ENCODE measurements at places on chromosomes 3 and 15.
A peak's percentile ranks its signal among the peaks of the same experiment; 100 is the strongest.

DNA sequence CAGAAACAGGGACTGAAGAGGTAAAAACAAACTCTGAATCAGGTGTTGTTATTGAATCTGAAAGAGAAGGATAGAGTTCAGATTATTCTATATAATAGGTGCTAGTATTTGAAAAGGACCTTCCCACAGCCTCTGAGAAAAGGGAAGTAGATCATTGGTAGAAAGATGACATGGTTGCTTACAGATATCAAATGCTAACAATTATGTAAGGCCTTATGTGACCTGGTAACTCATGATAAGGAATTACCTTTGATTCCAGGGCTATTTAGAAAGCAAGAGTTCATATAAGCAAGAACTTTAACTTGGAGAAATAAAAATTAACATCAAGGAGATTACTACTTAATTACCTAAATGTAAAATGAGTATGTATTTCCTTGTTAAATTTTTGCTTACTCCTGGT, 7.6 kb downstream of the SLC27A2 start:
- DNase-seq = no peak

DNA sequence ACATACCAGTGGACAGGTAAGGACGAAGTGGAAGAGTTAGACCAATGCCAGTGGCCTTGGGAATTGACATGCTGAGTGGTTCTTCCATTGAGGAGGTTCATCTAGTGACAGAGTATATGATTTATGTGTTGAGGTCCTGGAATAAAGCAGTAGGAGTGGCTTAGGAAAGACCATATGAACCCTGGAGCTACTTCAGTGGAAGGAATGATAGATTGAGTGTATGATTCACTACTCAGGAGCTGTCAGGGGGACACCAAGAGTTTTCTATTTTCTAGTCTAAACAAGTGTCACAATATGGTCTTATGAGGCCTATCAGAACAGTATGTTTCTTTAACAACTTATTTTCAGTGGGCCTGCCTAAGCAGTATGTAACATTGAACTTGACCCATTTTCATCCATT, 63.9 kb downstream of the NME9 start:
- no peak for DNase-seq

GRCh38 chr3:193791041-193792032, 198.3 kb downstream of the OPA1 start:
- DNase-seq = no peak

GRCh38 chr3:149174901-149175300, 45.5 kb downstream of the HPS3 start:
- peak; percentile 67 for DNase-seq

- peak; percentile 58 for DNase-seq
These were observed 61.2 kb upstream of the TNFAIP8L3 start for GRCh38 chr15:51155891-51156290.

DNA sequence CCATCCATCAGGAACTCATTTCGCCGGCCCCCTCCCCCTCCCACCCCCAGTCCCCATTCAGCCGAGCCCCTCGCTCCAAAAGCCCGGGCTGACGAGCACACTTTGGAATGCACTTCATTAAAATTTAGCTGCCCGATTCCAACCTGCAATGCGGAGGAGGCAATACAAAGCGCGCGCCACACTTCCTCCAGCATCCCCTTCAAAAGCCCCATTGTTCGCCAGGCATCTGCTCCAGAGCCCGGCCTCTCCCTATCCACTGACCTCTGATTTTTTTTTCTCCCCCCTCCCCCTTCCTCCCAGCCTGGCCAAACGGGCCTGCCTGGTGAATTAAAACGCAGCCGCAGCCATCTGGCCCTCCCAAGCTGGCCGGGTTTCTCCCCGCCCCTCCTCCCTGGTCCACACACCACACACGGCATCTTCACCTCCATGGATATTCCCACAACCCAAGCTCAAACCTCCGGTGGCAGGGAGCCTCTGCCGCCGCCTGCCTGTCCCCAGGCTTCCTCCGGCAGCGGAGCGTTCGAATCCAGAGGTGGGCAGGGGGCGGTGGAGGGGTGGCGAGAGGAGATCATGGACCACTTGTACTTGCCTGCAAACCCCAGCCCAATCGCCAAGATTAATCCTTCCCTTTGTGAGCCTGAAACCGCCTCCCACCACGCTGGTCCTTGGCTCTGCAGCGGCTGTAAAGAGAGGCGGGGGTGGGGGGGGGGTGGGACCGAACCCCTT, 441.3 kb downstream of the MAGI1 start:
- peak; percentile 96 for DNase-seq

Data from eye (tissue), 1 donor.